H54 (cell line): ENCODE measurements at places on chromosomes 12 and 14.

DNA sequence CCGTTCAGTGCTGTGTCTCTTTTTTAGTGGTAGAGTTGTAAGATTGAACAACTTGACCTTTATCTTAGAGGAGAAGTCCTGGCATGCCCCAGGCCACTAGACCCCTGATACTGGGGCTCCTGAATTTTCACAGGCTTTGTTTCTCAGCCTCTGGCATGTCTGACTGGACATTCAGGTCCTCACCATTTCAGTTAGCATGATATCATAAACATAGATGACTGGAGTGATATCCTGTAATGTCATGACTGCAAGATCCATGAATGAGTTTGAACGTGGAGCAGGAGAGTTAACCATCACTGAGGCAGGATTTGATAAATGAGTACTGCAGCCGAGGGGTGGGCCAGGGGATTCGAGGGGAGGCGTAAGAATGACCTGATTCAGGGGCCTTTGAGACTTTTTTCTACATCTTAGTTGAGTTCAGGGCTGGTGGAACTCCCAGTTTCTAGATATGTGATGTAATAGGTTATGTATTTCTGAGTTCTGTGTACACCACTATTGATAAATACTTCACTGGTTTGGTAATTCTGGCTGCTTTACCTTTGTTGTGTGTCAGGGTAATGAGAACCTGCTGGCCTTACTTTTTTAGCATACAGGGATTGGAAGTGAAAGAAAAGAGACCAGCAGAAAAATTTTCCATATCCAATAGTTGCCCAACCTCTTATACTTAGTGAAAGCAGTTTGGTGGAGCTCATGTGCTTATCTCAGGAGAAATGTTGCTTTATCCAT, 217.0 kb downstream of the SYNE2 start:
- no peak for DNase-seq

- no peak for DNase-seq
Measured at GRCh38 chr12:116337312-116337711, 59.8 kb upstream of the MED13L start.

GRCh38 chr12:43407816-43408645, 144.0 kb downstream of the ADAMTS20 start:
- no peak for DNase-seq

GRCh38 chr12:109999649-109999971, 380 bp downstream of the ANKRD13A start:
- no peak for DNase-seq

DNA sequence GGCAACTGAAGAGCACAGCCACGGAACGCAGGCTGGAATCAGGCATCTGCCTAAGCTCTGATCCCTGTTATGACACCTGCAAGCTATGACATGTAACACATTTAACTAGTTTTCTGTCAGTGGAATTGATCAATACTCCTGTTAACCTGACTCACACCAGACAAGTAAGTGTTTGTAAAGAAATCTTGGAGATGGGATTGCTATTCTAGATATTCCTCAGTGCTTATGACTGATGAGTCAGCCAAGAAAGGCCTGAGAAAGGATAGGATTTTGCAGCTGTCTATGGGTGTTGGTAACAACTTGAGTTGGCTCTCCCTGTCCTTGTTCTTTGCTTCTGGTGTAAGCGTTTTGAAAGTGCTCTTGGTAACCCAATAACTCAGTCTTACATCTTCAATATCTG, 110.5 kb downstream of the GPR135 start:
- no peak for DNase-seq

- no peak for DNase-seq
Measured at GRCh38 chr12:89977405-89978085, 268.9 kb upstream of the ATP2B1 start.

- DNase-seq, result no peak
Measured at GRCh38 chr12:125021771-125022170, 28.3 kb downstream of the BRI3BP start.

GRCh38 chr12:124758266-124759220, 105.1 kb downstream of the SCARB1 start:
- no peak for DNase-seq

- DNase-seq, result no peak
Measured at GRCh38 chr12:66713984-66714383, 35.1 kb upstream of the GRIP1 start.

GRCh38 chr14:92495027-92495426, 18.6 kb upstream of the RIN3 start:
- DNase-seq, result no peak

DNA sequence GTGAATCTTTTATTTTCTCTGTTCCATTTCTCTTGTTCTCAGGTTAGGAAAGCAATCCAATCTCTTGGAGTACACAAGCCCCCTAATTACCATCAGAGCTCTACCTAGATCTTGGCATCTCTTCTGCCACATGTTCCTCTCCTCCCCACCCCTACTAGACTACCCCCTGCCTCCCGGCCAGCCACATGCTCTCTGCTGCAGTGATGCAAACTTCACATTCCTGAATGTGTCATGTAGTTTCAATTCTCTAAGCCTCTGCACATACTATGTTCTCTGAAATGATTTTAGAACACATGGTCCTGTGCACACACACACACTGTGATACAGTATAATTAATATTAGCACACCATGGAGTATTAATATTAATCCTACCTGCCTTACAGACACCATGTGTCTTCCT, 104.6 kb downstream of the EFCAB11 start:
- no peak for DNase-seq

GRCh38 chr14:26187996-26188620, 409.7 kb downstream of the NOVA1 start:
- no peak for DNase-seq

- no peak for DNase-seq
Measured at GRCh38 chr12:67618303-67618702, 30.2 kb upstream of the DYRK2 start.

DNA sequence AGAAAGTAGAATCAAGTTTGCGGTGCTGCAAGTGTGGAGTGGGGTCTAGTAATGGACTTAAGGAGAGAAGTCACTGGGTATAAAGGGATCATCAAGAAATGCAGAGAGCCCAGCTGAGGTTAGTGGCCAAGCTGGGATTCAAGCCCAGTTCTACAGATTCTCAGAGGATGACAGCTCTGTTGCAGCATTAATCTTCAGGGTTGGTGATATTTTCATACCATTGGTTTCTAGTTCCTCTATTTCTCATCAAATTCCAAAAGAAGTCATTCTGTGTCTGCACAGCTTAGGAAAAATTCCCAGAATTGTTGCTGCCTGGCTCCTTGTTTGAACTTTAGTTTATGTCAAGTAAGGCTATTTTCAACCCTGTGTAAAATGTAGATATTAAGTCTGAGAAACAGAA, 169.5 kb upstream of the NTF3 start:
- no peak for DNase-seq

GRCh38 chr12:1559676-1560091, 34.7 kb downstream of the FBXL14 start:
- no peak for DNase-seq

- no peak for DNase-seq
Measured at GRCh38 chr12:117114784-117115183, 15.6 kb upstream of the TESC start.

DNA sequence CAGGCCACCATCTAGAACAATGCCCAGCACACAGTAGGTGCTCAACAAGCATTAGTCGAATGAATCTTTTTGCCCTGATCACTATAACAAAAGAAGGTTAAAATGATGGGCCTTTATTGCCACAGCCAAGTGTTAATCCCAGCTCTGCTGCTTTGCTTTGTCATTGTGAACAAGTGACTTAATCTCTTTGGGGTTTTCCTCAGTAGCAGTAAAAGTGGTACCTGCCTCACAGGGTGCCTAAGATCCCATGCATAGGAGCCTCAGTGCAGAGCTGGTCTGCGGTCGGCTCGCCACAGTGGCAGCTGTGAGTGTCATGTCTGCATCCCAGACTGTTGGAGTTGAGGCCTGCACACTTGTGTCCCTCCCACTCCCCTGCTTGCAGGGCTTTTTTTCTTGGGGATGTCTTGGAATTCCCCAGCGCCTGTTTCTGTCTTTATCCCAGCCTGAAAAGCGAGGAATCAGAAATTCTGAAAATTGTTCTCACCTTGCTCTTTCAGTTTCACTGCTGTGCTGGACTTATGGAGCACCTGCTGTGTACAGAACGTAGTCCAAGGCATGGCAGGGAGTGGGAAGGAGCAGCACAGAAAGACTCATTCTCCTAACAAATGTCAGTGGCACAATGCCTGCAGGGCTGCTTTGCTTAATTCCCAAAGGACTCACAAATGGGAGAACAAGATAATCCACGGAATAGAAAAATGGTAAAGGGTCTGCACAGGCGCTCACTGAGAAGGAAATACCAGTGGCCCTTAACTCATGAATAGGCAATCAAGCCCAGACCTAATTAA, 90.8 kb downstream of the EML1 start:
- no peak for DNase-seq

GRCh38 chr14:30020271-30020670, 92.6 kb upstream of the PRKD1 start:
- no peak for DNase-seq

DNA sequence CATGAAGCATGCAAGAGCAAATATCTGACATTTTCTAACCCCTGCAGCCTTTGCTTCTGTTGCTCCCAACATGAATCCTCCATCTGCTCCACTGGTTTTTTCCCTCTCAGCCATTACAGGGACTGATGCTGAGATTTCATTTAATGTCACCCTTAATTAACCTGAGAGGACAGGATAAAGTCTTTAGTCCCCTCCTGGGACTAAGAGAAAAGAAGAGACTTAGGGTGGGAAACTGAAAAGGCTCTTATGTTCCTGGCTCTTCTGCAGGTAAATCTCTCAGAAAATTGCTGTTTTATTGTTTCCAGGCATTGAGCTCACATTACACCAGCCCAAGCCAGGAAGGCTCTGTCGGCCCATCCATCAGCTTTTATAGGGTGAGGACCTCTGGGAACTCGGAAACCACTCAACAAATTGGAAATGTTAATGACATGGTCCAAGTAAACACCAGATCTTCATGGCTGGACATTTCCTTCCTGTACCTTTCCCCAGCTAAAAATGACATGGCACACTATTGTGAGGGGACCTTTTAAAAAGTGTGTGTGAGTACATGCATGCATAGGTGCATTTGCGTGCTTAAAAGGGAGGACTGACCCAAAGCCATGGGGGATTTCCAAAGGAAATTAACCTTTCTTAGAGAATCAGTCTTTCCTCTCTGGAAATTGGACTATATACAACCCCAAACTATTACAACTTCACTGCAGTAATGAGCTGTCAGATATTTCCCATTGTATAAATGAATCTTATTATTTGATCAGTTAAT, 408.1 kb upstream of the TMTC1 start:
- DNase-seq, result no peak

- no peak for DNase-seq
Measured at GRCh38 chr12:76226397-76226796, 121.8 kb downstream of the BBS10 start.

DNA sequence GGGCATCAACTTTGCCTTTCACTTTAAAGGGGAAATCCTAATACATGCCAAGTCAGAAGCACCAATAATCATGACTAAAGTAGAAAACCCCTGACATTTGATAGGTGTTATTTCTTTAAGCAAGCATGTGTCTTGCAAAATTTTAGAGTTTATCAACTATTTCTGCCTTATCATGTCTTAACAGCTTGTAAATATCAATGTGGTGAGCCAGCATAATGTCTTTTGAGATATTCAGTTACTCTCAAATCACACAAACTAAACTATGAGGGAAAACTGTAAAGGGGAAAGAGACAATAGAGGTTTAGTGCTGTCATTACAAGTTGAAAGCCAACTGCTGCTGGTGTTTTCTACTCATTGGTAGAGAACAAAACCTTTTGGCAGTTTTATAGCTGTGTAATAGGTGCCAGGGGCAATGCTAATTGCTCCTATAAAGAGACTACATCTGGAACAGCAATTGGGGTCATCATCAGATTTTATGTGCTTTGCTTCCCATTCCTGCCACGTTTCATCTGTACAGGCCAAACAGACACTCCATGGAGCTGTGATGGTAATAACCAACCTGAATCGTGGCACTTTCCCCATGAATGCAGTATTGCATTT, 1027.4 kb downstream of the FSCB start:
- DNase-seq, result no peak

- no peak for DNase-seq
Measured at GRCh38 chr14:78758333-78758732, 588.2 kb downstream of the NRXN3 start.

- no peak for DNase-seq
Measured at GRCh38 chr12:93882763-93883162, 205.6 kb downstream of the CRADD start.

- DNase-seq, result no peak
Measured at GRCh38 chr12:31566547-31566946, 24.4 kb downstream of the DENND5B start.
